ENCODE measurements at places on chromosomes 3 and 15.

GRCh38 chr3:195040094-195040493, 230.9 kb downstream of the XXYLT1 start:
- peaks cover 4% of the 10 kb centered on the region for H3K4me1 ChIP-seq
- H3K4me3 ChIP-seq: no peak overlapping the region
- no peak for DNase-seq
- no peak overlapping the region for H3K27ac ChIP-seq

DNA sequence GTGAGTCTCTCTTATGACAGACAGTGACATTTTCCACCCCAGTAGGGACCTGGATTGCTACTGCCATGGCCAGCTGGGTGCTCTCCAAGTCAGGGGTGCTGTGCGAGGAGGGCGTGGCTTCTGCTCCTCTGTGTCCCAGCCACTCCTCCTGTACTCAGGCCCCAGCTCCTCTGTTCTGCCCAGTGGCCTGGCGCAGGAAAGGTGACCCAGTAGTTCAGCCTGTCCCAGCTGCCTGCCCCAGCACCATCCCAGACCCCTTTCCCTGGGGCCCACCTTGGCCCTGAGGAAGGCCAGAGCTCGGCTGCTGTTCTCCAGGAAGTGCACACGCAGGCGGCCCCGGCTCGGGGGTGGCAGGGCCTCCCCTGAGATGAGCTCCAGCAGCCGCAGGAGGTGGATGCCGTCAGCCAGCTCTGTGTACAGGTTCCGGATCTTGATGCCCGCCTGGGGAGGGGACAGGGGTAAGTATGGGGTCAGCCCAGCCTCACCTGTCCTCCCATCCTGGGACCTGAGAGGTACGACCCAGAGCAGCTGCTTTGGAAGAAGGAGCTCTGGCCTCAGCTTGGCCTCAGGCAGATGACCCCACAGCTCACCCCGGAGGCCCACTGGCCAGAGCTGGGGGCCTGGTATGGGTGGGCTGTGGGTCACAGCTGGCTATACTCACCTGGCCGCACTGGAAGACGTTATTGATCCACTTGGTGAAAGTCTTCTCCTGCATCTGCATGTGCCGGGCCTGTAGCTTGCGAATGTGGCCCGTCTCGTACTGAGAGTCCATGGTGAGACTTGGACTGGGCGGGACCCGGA, 1.0 kb downstream of the SPTBN5 start:
- peaks cover 9% of the 10 kb centered on the region for H3K36me3 ChIP-seq
- H3K4me1 ChIP-seq: peaks cover 34% of the 10 kb centered on the region

- no peaks in the 10 kb centered on the region for H3K27me3 ChIP-seq
- H3K27ac ChIP-seq: no peak overlapping the region
- DNase-seq: no peak
- no peaks in the 10 kb centered on the region for H3K4me1 ChIP-seq
Measured at GRCh38 chr3:23640471-23641146, 165.1 kb upstream of the UBE2E1 start.

- no peaks in the 10 kb centered on the region for H3K27me3 ChIP-seq
- no peak overlapping the region for H3K4me3 ChIP-seq
- peak; percentile 71 for DNase-seq
- peaks cover 4% of the 10 kb centered on the region for H3K4me1 ChIP-seq
- H3K36me3 ChIP-seq: no peaks in the 10 kb centered on the region
Measured at GRCh38 chr3:159828542-159828943, 160.1 kb upstream of the IL12A start.

DNA sequence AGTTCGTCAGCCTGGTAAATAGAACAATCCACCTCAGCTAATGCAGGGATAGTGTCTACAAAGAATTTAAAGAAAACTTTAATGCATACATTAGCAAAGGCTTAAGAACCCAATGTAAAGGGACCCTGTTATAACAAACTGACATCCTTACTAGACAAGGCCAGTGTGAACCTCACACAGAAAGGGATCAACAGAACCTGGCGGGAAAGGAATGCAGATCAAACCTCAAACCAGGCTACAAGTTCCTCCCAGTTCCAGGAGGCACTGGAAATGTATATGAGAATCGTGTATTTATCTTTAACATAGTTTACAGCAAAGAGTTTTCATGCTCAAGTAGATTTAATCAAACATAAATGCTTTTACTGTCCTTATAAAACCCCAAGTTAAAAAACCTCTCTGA, 37.6 kb upstream of the ATP11B start:
- H3K27ac ChIP-seq: no peak overlapping the region
- H3K4me3 ChIP-seq: no peak overlapping the region
